ENCODE measurements at places on chromosomes 7 and 10.

GRCh38 chr10:89217057-89217990, 10.2 kb upstream of the CH25H start:
- DNase-seq = peak; percentile 53

GRCh38 chr7:123643495-123644441, 11.9 kb upstream of the LMOD2 start:
- DNase-seq = no peak

DNA sequence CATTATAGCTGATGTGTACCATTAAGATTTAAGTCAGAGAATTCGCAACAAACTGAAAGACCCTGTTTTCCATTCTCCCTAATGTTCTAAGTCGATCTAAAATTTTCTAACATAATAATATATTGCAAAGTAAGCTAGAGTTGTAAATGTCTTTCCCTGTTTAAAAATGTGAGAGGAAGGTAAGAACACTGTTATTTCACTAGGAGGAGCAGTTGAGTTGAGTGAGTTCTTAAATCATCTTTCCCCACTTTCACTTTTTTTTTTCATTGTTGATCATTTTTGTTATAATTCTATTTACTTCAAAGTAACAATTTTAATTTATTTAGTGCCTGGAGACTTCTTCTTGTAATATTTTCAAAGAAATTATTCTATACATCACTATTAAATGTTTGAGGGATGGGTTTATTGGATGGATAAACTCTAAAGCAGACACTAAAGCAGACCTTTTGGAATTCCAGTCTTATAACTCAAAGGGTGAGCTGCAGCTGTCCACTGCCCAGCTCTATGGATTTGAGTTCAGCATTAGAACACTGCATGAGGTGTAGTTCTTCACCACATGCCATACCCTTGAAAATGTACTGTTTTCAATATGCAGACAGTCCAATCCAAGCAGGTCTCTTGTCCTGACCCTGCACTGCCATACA, 181.3 kb upstream of the FZD1 start:
- DNase-seq = no peak

GRCh38 chr10:71585564-71586290, 133.9 kb downstream of the C10orf105 start:
- DNase-seq = no peak

GRCh38 chr10:33117230-33117629, 159.2 kb upstream of the ITGB1 start:
- DNase-seq = no peak

Data from left ventricle myocardium superior (tissue), 1 donor.